ENCODE measurements at places on chromosomes 16 and 17.

DNA sequence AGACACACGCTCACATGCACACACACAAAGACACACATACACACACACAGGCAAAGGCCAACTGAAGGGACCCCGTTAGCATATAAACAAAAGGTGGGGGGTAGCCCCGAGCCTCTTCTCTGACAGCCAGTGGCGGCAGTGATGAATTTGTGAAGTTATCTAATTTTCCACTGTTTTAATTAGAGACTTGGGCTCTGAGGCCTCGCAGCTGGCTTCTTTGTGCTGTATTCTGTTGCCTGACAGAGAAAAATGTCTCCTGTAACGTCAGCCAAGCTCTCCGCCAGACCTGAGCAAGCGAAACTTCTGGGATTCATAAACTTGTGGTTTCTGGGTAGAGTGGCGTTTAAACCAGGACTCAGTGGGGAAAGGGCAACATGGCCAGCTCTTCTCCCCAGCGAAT is 113.9 kb upstream of the FOXF1 start:
- no peak for DNase-seq

DNA sequence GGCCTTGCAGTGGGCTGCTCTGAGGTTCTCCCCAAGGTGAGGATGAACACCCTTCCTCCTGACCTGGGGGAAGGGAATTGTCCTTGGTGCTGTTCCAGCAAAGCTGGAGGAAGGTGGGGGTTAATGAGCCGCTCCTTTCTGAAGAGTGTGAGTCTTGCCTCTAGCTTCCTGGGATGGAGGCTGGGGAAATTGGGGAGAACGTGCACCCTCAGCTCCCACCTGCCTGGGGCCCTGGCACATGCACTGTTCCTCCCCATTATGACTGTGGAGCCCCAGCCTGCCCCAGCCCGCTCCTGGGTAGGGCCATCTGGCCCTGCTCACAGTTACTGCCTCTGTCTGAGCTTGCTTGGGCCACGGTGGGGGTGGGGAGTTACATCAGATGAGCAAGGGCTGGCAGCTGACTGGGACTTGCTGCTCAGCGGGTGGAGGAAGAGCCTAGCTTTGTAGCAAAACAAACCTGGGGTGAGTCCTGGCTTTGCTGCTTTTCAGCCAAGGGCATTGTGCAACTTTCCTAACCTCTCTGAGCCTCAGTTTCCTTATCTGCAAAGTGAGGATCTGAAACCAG is 11.1 kb downstream of the TNS4 start:
- no peak for DNase-seq

GRCh38 chr16:31253642-31254045 is 6.1 kb upstream of the ITGAM start:
- no peak for DNase-seq

DNA sequence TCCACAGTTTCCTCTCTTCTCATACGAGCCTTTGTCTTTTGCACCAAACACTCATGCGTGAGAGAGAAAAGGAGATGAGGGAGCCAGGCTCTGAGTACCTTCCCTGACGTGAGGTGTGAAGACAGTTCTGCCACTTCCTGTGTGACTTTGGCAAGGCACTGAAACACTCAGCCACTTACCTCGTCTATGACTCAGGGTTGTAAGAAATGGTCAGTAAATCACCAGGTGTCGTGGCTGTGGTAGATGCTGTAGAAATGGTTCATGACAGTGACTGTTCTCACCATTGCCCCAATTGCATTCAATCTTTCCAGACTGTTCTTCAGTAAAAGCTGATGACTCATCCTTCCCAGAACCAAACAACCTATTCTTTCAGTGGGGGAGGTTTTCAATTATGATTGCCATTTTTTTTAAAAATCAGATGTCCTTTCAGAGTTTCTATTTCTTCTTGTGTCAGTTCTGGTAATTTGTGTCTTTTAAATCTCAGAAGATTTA is 49.2 kb upstream of the CBFA2T3 start:
- no peak for DNase-seq

DNA sequence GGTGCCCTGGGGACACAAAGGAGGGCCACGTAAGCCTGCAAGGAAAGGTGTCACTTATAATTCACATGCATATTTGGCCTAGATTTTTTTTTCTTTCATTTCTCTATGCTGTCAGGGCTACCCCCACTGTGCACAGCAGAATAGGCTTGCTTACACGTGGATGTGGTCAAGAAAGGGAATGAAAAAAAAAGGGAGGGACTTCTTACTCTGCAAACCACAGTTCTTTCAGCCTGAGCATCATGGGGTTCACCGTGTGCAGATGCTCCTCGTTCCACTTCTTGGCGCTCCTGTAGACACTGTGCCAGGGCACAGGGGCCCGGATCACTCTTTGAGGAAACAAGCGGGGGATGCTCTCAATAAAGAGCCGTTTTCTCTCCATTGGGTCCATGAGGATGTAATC is 16.6 kb downstream of the DNAH3 start:
- no peak for DNase-seq

DNA sequence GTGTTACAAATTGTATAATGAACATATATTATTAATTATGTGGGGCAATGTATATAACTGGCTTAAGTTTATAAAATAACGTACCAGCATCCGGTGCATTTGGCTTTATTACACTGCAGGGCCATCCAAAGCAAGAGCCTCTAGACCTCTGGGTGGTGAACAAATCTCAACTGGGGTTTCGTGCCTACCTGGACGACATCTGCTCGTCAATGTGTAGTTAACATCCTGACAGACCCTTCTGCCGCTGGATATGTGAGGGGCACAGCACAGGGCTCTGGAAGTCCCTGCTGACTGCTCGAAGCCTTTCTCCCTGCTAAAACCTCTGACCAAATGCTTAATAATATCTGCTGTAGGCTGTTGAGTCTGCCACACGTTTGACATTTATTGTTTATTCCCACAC is 2.3 kb downstream of the TMEM186 start:
- DNase-seq: no peak

GRCh38 chr17:69749911-69750310 is 325.1 kb upstream of the KCNJ16 start:
- no peak for DNase-seq

DNA sequence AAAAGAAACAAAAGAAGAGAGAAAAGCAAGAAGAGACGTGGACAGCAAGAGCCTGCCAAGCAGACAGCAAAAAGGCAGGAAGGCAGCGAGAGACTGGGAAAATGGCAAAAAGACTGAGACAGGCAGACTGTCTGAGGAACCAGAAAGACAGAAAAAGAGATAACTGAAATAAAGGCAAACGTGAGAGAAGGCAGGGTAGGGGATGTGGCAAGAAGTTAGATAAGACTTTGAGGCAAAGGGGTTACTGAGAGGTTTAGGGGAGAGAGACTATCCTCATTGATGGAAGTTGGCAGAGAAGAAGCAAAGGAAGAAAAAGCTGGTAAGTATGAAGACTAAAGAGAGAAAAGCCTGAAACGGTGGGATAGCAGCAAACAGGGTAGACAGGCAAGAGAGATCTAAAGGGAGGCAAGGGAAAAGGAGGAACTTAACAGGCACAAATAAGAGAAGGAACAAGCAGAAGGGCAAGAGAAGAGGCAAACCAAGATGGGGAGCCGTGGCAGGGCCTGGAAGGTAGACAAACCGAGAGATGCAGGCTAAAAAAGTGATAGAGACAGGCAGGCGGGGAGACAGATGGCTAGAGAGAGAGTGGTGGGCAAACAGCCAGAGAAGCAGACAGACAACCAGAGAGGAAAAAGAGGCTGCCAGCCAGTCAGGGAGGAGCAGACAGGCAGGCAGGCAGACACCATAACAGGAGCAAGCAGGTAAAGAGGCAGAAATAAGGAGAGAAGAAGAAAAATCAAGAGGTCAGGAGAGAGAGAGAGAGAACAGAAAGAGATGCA is 7.1 kb upstream of the CHD3 start:
- no peak for DNase-seq

GRCh38 chr17:915538-916201 is 63.9 kb downstream of the NXN start:
- DNase-seq: no peak

DNA sequence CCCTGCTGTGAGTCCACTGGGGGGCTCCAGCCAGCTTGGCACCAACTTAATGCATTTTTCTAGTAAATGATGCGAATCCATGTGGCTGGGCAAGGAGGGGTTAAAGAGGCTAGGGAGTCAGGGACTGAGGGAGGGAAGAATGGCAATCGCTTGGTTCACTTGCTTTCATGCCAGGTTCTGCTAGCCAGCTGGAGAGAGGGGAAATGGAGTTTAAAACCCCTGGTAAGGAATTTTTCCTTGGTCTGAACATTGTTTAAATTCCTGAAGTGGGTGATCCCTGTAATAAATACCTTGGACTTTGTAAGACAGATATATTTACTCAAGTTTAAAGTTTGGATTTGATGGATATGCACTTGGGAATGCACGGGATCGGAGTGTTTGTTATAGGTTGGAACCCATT is 22.8 kb downstream of the ANKFN1 start:
- no peak for DNase-seq

- peak; percentile 20 for DNase-seq
These were observed 27.8 kb downstream of the AXIN1 start for GRCh38 chr16:324451-325334.

- no peak for DNase-seq
These were observed 612.1 kb downstream of the MAF start for GRCh38 chr16:78988361-78988969.
